NCI-H1417 treated with DMSO at 0.1 percent for 48 hours (cell line): ENCODE measurements at places on chromosomes 11 and 22.

- DNase-seq: peak; percentile 66
These were observed 53.2 kb upstream of the CDON start for GRCh38 chr11:126115816-126116331.

- DNase-seq: no peak
These were observed 93.2 kb upstream of the LMO1 start for GRCh38 chr11:8356721-8357504.

GRCh38 chr11:106794058-106794457 lies 224.2 kb downstream of the GUCY1A2 start:
- DNase-seq: no peak

DNA sequence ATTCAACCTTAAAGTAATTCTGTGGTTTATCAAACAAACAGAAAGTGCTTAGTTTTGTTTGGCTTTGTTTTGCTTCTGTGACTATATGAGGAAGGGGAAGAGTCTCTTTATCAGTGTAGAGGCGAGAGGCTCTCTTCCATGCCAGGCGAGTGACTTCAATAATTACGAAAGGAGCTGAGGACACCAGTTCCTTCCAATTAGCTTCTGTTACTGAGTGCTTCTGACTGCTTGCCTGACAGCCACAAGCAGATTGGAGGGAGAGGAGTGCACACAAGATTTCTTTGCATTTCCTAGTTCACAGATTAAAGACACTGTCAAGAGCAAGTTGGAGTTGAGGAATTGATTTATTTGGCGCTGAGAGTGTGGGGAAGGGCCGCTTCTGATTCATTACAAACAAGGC lies 1484.5 kb upstream of the TENM4 start:
- no peak for DNase-seq

DNA sequence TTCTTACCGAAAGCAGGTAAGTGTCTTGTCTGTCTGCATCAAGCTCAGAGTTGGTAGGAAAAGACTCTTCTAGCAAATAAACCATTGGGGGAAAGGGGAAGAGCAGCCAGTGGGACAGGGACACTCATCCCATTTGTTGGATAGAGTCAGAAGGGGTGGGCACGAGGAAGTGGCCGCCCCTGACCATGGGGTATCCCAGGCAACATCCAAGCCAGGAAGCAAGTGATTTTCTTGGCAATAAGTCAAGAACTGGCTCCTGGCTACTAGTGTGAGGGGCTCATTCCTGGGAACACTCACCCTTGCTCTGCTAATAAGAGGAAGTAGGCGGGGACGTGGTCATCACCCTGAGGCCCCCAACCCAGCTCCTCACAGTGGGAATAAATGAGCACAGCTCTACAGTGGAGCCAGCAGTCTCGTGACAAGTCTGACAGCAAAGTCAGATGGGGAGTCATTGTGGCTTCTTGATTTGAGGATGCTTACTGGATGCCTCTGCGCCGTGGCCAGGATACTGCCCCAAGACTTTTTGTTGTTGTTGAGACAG lies 6.7 kb downstream of the SLC25A18 start:
- DNase-seq: no peak

GRCh38 chr11:2142300-2142759 lies 3.1 kb upstream of the IGF2 start:
- DNase-seq: no peak

- DNase-seq: no peak
These were observed 264.5 kb upstream of the SORL1-AS1 start for GRCh38 chr11:121717296-121717695.

- no peak for DNase-seq
These were observed 14.7 kb upstream of the TAB1 start for GRCh38 chr22:39384750-39385480.

- DNase-seq: no peak
These were observed 1126.2 kb downstream of the BRD1 start for GRCh38 chr22:48701296-48702030.

DNA sequence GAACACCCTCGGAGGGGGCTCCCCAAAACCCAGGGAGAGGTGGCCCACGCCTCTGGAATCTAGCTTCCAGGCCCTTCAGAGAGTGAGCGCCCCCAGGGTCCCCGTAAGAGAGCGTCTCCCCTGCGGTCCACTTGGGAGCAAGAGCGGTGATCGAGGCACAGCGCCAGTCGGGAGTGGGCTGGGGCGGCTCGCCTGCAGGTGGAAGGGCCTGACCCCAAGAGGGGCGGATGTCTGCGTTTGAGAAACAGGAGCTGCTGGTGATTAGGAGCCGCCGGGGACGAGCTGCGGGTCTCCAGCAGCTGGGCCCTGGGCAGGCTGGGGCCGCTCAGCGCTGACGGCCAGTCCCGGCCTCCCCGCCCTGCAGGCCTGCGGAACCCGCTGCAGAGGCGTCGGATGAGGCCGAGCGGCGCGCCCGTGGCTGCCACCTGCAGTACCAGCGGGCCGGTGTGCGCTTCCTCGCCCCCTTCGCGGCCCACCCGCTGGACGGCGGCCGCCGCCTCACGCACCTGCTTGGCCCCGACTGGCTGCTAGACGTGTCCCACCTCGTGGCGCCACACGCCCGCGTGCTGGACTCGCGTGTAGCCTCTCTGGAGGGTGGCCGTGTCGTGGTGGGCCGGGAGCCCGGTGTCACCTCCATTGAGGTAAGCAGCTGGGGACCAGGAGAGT lies 10.0 kb downstream of the TMEM132A start:
- DNase-seq: no peak

DNA sequence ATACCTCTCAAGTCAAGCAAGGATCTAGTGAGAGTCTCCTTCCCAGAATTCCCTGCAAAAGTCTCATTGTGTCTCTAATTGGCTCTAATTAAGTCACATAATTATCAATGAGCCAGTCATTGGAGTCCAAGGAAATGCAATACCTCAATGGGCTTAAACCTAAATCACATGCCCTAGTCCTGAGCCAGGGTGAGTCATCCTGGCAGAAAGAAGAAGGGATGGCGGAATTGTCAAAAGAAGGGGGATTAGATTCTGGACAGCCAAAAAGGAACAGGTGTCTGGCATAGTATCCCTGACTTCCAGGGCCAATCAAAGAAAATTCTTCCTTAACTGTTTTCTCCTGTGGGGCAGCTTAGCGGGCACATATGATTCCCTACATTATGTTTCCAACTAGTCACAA lies 25.1 kb upstream of the LDLRAD3 start:
- DNase-seq: no peak

GRCh38 chr22:42905702-42906183 lies 48.7 kb upstream of the ARFGAP3 start:
- no peak for DNase-seq

- DNase-seq: no peak
These were observed 25.2 kb upstream of the VPREB1 start for GRCh38 chr22:22219140-22219996.

DNA sequence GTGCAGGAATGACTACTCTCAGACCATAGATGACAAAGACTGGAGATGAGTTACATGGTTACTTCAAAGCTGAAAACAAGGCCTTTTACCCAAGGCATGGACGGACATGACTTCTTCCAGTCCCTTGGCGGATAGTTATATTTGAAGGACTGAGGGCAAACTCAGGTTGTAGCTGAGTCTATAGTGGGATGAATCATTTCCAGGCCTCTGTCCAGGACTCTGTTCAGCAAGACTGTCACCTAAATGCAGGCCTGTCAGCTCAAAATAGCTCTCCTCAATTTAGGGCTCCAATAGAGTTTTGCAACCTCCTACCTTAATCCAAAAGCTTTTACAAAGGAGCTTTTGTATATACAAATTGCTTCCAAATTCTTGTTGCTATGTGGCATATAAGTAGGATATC lies 24.3 kb upstream of the OR52J3 start:
- no peak for DNase-seq

DNA sequence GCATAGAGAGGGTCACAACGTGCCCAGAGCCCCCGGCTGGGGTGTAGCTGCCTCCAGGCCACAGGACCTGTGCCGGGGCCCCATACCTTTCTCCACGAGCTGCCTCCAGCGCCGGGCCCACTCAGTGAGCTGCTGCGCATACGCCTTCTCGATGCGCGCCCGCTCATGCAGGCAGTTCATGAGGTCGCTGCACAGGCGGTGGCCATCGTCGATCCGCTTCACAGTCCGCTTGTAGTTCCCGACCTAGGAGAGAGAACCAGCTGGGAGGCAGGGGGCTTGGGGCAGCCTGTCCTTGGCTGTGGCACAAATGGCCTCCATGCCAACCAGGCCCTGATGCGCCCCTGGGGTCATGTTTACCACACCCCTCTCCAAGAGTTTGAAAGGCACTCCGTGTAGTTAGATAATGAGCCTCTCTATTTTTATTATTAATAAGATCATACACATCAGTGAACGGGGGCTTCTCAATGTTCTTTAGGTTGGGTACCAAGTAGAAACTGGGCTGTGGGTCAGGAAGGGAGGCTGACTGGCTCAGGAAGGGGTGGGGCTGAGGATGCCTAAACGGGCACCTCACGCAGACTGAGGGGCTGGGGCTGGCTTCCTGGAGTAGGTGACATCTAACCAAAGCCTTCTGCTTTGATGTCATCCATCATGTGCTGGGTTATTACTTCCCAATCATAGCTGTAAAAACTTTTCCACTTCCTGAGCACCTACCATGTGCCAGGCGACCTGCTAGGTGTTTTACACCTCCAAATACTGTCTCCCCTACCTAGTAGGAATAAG lies 36.5 kb upstream of the ARFGAP3 start:
- no peak for DNase-seq
